ENCODE measurements at places on chromosomes 1 and 21.

GRCh38 chr1:154839691-154840090 lies 30.4 kb downstream of the KCNN3 start:
- DNase-seq = no peak

DNA sequence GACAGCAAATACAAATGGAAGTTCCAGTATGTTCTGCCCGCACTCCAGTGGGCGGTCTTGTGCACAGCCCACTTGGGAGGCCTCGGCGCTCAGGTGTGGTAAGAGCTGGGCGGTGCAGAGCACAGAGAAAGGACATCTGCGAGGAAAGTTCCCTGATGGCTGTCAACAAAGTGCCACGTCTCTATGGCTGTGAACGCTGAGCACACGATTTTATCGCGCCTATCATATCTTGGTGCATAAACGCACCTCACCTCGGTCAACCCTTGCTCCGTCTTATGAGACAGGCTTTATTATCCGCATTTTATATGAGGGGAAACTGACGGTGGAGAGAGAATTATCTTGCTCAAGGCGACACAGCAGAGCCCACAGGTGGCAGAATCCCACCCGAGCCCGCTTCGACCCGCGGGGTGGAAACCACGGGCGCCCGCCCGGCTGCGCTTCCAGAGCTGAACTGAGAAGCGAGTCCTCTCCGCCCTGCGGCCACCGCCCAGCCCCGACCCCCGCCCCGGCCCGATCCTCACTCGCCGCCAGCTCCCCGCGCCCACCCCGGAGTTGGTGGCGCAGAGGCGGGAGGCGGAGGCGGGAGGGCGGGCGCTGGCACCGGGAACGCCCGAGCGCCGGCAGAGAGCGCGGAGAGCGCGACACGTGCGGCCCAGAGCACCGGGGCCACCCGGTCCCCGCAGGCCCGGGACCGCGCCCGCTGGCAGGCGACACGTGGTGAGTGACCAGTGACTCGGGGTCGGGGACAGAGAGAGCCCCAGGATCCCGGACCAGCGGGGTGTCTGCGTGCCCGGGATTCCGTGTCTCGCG lies at the start of gene IL12RB2:
Gene IL12RB2, plus strand, starts transcription at position 623 of the 810 bp plus-strand sequence. CDS start 12,496 bp downstream, outside the sequence.
- DNase-seq = no peak

GRCh38 chr1:2137257-2138121 lies 57.1 kb downstream of the FAAP20 start:
- no peak for DNase-seq

DNA sequence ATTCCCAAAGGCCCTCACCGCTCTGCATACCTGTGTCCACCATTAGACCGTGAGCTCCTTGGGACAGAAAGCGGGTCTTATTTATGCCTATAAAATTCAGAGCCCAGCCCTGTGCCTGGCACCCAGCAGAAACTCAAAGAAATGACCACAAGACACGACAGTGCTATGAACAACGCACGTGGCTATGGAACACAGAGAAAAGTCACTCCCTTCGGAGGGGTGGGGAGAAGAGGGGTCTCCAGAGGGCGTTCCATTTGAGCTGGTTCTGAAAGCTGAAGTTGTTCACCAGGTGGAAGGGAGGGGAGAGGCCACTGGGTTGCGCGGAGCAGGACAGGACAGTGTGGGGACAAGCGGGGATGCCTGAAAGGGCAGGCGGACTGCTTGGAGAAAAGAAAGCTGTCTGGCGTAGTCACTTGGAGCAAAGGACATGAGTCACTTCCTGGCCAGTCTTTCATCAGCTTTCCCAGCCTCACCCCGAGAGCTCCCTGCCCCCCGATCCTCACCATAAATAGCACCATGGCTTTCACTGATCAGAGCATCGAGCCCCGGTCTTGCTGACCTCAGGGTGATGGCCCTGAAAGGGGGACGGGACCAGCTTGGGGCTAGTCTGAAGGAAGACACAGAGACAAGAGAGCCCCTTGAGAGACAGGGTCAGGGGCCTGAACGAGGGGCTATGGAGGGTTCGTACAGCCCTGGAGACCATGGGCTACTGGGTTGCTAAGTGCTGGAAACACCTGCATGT lies 28.5 kb downstream of the ECE1 start:
- DNase-seq = peak; percentile 92

GRCh38 chr1:10741696-10742095 lies 54.8 kb downstream of the CASZ1 start:
- DNase-seq = no peak

- no peak for DNase-seq
These were observed 69.6 kb downstream of the RAVER2 start for GRCh38 chr1:64814427-64814826.

Measured in fibroblast of upper back skin (primary cell).